ENCODE measurements at places on chromosomes 6 and 20. TPM values are rescaled to one million over a fixed set of nuclear protein-coding genes. Genes with fewer than 3 reads are reported as not detected.

DNA sequence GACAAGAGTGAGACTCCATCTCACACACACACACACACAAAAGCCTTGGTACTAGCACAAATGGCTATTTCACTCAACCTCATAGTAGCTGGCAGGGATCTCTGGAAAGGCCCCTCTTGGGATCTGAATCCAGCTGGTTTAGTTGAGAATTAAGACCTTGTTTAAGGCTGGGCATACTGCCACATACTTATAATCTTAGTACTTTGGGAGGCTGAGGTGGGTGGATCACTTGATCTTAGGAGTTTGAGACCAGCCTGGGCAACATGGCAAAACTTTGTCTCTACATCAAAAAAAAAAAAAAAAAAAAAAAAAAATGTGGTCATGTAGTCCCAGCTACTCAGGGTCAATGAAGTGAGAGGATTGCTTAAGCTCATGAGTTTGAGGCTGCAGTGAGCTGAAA, 628.3 kb downstream of the MMUT start:
- DNase-seq: no peak

DNA sequence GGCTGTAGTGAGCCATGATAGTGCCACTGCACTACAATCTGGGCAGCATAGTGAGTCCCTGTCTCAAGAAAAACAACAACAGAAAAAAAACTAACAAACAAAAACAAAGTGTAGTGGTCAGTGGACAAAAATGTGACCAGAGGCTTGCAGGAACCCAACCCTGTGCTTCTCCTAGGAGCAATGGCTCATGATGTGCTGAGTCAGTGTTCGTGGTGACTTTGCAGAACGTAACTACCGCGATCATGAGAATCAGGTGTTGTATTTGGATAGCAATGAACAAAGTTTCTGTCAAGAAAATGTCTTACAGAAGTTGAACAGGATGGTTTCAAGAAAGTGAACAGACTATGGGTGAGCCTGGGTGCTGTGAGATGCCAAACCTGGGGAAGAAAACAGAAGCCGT, 18.5 kb upstream of the FOXC1 start:
- DNase-seq: no peak

DNA sequence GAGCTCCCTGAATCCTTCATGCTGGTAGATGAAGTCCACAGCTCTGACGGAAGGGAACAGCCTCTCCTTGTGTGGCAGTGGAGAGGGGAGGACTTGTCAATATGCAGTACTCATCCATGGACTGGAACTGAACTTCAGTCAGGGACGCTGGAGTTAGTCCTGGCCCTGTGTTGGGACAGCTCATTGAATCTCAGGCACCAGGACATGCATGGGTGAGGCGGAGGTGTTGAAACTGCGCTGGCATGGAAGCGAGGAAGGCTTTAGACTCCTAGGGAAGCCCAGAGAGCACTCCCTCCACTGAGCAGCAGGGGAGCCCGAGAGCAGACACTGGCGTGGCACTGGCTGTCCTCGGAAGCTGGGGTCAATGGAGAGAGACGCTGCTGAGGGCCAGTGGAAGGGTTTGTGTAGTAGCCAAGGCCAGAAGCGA, 161.3 kb upstream of the GGTLC1 start:
- DNase-seq: no peak

DNA sequence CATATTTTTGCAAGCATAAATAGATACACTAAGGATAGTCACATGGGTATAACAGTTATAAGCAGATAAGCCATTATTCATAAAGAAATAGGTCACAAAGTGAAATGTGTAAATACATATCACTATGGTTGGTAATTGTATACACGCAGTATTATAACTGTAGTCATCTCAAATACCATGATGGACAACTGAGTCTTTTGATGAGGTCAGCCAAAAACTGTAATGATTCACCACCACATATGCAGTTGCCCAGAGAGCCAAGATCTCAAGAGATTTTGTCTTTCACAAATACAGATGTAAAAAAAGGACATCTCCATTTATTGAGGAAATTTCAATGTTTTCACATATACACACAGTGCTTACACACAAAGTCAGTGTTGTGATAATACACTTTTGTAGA, 28.3 kb downstream of the ZNF292 start:
- DNase-seq: no peak

Gene MRAP2
- total RNA-seq: not detected

Gene CRISP2
- not detected for total RNA-seq
